Right renal pelvis (tissue), 4 donors: ENCODE measurements at places on chromosomes 3 and 15. TPM values are rescaled to one million over a fixed set of nuclear protein-coding genes. Genes with fewer than 3 reads are reported as not detected.

LRRC49 gene
- 20.6 TPM for polyA plus RNA-seq

KNG1 gene
- polyA plus RNA-seq = 149 TPM

PLCB2 gene
- 12.3 TPM for polyA plus RNA-seq

TMC3 gene
- polyA plus RNA-seq = 0.12 TPM

NRG4 gene
- 4.0 TPM for polyA plus RNA-seq

ANKRD34C gene
- polyA plus RNA-seq = 0.08 TPM

A4GNT gene
- 1.7 TPM for polyA plus RNA-seq

INKA1 gene
- polyA plus RNA-seq = 11.2 TPM

GOLIM4 gene
- polyA plus RNA-seq = 120 TPM

PLA2G4E gene
- 0.04 TPM for polyA plus RNA-seq

CD86 gene
- polyA plus RNA-seq = 1.9 TPM

SERPINI2 gene
- polyA plus RNA-seq = 0.57 TPM

ABCC5 gene
- 63.3 TPM for polyA plus RNA-seq

TFDP2 gene
- 88.4 TPM for polyA plus RNA-seq

CSPG5 gene
- 1.1 TPM for polyA plus RNA-seq
